ENCODE measurements at places on chromosomes 11 and 22. TPM values are rescaled to one million over a fixed set of nuclear protein-coding genes. Genes with fewer than 3 reads are reported as not detected.

Gene LRRN4CL
- 0.16 TPM for total RNA-seq

Gene CECR2
- 1.1 TPM for total RNA-seq

Gene ISX
- not detected for total RNA-seq

- no peaks in the 10 kb centered on the region for H3K36me3 ChIP-seq
- DNase-seq: no peak
- no peak overlapping the region for H3K27ac ChIP-seq
- no peak overlapping the region for H3K4me3 ChIP-seq
- no peaks in the 10 kb centered on the region for H3K4me1 ChIP-seq
Observed at GRCh38 chr11:34274712-34275398, 83.0 kb downstream of the ABTB2 start.

Gene E2F8
- 0.12 TPM for total RNA-seq

- H3K27me3 ChIP-seq: peaks cover 11% of the 10 kb centered on the region
- no peak overlapping the region for H3K27ac ChIP-seq
- DNase-seq: no peak
- H3K36me3 ChIP-seq: no peaks in the 10 kb centered on the region
- no peak overlapping the region for H3K4me3 ChIP-seq
Observed at GRCh38 chr11:125799808-125800207, 11.9 kb downstream of the PATE3 start.

DNA sequence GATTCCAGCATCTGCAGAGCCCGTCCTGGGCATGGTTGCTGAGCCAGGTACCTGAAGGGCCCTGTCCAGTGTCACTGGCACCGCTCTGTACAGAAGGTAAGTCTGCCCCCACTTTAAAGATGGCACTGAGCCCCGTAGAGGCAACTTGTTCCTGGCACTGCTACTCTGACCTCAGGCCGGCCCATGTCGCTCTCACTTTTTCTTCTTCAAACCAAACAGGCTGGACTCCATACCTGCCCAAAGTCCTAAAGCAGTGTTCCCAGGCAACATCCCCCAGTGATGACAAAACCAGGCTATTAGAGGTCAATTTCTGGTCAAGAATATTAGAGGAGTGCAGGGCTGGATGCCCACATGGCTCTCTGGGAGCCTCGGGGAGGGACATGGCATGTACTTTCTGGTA is 46.6 kb upstream of the TTLL12 start:
- H3K27me3 ChIP-seq: peaks cover 45% of the 10 kb centered on the region
- H3K4me3 ChIP-seq: no peak overlapping the region
- H3K4me1 ChIP-seq: peaks cover 9% of the 10 kb centered on the region
- DNase-seq: no peak
- no peaks in the 10 kb centered on the region for H3K36me3 ChIP-seq
- H3K27ac ChIP-seq: no peak overlapping the region

DNA sequence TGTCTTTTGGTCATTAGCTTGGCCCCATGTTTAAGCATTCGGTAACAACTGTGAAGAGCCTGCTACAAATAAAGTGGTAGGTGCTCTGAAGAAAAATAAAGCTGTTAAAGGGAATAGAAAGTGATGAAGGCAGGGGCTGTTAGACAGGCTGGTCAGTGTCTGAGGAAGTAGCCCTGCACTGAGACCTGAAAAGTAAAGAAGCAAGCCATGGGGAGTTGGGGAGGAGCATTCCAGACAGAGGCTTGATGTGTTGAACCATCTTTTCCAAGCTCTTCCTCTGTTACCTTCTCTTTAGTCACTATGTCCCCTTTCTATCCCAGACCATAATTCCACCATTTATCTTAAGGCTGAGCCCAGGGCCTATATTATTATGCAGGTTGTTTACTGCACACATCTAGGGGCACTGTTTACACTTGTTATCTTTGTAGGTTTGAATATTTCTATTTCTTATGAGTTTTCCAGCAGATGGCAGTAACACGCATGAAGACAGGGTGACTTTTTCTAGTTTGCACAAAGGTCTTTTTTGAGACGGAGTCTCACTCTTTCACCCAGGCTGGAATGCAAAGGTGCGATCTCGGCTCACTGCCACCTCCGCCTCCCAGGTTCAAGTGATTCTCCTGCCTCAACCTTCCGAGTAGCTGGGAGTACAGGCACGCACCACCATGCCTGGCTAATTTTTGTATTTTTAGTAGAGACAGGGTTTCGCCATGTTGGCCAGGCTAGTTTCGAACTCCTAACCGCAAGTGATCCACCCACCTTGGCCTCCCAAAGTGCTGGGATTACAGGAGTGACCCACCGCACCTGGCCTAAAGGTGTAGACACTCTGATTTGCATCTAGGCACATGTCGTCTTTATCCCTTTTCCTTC is 23.0 kb downstream of the ZFTA start:
- H3K27me3 ChIP-seq: no peaks in the 10 kb centered on the region
- no peaks in the 10 kb centered on the region for H3K4me1 ChIP-seq
- DNase-seq: no peak
- H3K36me3 ChIP-seq: no peaks in the 10 kb centered on the region

Gene OR10A2
- not detected for total RNA-seq

- DNase-seq: no peak
- no peak overlapping the region for H3K27ac ChIP-seq
- no peaks in the 10 kb centered on the region for H3K27me3 ChIP-seq
- no peaks in the 10 kb centered on the region for H3K4me1 ChIP-seq
Observed at GRCh38 chr22:46087816-46088277, 62.5 kb upstream of the PPARA start.

DNA sequence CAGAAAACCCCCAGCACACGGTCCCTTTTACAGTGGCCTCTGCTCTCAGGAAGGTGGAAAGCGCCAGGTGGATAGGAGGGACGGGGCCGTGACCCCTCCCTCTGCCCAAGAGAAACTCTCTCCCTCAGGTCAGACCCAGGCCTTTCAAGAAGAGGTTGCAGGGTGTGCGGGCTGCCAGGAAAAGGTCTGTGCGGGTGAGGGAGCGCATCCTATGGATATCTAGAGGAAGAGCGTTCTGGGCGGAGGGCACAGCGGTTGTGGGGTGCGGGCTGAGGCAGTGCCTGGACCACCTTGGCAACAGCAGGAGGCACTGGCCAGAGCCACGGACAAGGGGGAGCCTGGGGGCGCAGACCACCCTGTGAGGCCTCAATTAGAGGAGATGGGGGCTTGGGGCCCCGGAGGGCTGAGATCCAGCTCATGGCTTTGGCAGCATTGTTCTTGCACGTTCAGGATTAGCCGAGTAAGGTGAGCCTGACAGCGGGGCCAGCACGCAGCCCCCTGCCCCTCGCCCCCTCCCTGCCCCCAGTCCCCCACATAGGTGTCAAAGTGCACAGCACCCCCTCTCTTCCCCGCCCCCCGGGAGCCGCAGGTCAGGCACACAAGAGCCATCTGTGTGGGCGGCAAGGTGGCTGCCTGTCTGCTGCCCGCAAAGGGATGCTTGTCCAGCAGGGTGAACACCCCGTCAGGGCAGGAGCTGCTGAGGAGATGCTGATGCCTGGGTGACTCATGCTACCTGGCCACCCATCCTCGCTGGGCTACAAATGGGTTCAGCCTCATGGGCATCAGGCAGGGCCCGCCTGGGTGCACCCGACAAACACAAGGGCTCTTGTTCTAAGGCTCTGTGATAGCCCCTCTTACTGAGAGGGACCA is 92.8 kb upstream of the KCNQ1OT1 start:
- no peak overlapping the region for H3K4me3 ChIP-seq
- peaks cover 13% of the 10 kb centered on the region for H3K4me1 ChIP-seq
- H3K36me3 ChIP-seq: no peaks in the 10 kb centered on the region

Gene IGF2
- total RNA-seq: 0.37 TPM

DNA sequence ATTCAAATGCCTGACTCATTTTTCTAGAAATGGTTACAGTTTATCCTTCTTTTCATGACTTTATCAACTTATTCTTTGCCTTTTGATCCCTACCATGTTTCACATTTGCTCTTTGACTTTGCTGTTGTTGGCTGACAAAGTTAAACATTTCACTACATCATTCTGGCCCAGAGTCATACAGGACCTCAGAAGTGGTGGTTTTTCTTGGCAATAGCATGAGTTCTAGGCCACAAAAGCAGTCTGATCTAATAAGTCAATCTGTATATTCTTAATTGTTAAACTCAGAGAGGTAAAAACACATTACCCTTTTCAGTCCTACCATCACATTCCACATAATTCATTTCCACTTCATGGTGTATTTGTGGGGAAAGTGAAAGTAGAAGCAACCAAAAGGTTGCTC is 763.2 kb upstream of the TENM4 start:
- H3K27me3 ChIP-seq: no peaks in the 10 kb centered on the region
- no peak overlapping the region for H3K4me3 ChIP-seq
- H3K4me1 ChIP-seq: no peaks in the 10 kb centered on the region
- no peak for DNase-seq
- no peak overlapping the region for H3K27ac ChIP-seq

- peak overlapping the region; percentile 16 for H3K4me3 ChIP-seq
- DNase-seq: no peak
- H3K36me3 ChIP-seq: no peaks in the 10 kb centered on the region
- peaks cover 27% of the 10 kb centered on the region for H3K4me1 ChIP-seq
Observed at GRCh38 chr11:61090982-61091372, 11.3 kb upstream of the CD5 start.

Gene CTNND1
- 8.3 TPM for total RNA-seq

GRCh38 chr11:75449776-75450175 is 16.8 kb upstream of the KLHL35 start:
- H3K27ac ChIP-seq: no peak overlapping the region
- no peak overlapping the region for H3K4me3 ChIP-seq
- H3K4me1 ChIP-seq: peaks cover 3% of the 10 kb centered on the region
- peaks cover 4% of the 10 kb centered on the region for H3K27me3 ChIP-seq
- H3K36me3 ChIP-seq: peaks cover 6% of the 10 kb centered on the region
- DNase-seq: no peak

GRCh38 chr11:120717623-120718022 is 206.1 kb downstream of the GRIK4 start:
- H3K36me3 ChIP-seq: no peaks in the 10 kb centered on the region
- DNase-seq: no peak
- no peaks in the 10 kb centered on the region for H3K4me1 ChIP-seq
- no peak overlapping the region for H3K4me3 ChIP-seq

Gene FAM180B
- not detected for total RNA-seq

- no peaks in the 10 kb centered on the region for H3K27me3 ChIP-seq
- H3K4me1 ChIP-seq: no peaks in the 10 kb centered on the region
- no peak overlapping the region for H3K4me3 ChIP-seq
Observed at GRCh38 chr11:116432301-116432700, 340.5 kb downstream of the BUD13 start.

DNA sequence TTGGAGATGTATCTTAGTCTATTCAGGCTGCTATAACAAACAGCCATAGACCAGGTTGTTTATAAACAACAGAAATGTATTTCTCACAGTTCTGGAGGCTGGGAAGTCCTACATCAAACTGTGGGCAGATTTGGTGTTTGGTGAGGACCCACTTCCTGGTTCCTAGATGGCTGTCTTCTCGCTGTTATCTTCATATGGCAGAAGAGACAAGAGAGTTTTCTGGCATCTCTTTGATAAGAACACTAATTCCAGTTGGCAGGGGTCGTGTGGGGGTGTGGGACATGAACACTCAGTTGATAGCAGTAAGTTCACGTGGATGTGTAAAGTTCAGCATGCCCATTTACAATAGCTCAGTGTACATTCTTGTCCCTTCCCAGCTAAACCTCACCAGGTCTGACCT is 41.3 kb upstream of the HMGXB4 start:
- H3K36me3 ChIP-seq: no peaks in the 10 kb centered on the region
- no peak overlapping the region for H3K27ac ChIP-seq
- peaks cover 17% of the 10 kb centered on the region for H3K27me3 ChIP-seq
- no peaks in the 10 kb centered on the region for H3K4me1 ChIP-seq
- DNase-seq: no peak

DNA sequence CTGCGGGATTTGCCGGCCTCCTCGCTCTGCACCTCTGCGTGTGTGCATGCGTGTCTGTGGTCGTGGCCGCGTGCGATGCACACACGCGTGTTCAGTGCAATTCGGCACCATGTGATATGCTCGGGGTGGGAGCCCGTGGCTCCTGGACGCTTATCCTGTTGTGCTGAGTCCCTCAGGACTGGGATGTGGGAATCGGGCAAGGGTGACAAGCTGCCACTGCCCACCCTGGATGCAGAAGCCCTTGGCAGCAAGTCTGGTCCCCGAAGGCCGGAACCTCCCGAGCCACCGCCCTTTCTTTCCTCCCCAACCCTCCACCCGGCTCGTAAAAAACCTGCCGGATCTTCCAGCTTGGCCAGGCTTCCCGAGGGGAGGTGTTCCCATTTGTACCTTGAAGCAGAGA is 128.2 kb downstream of the PHF21B start:
- no peak overlapping the region for H3K27ac ChIP-seq
- H3K27me3 ChIP-seq: no peaks in the 10 kb centered on the region
- DNase-seq: no peak
- H3K4me3 ChIP-seq: no peak overlapping the region
- no peaks in the 10 kb centered on the region for H3K36me3 ChIP-seq

Gene YPEL1
- 8.2 TPM for total RNA-seq

GRCh38 chr11:22828373-22828772 is 1.2 kb downstream of the SVIP start:
- H3K36me3 ChIP-seq: peaks cover 1% of the 10 kb centered on the region
- DNase-seq: no peak
- no peaks in the 10 kb centered on the region for H3K27me3 ChIP-seq
- peaks cover 3% of the 10 kb centered on the region for H3K4me1 ChIP-seq
- H3K27ac ChIP-seq: no peak overlapping the region
- H3K4me3 ChIP-seq: no peak overlapping the region

Gene CALCA
- not detected for total RNA-seq

- no peaks in the 10 kb centered on the region for H3K36me3 ChIP-seq
- no peak overlapping the region for H3K4me3 ChIP-seq
- no peak for DNase-seq
- no peak overlapping the region for H3K27ac ChIP-seq
- no peaks in the 10 kb centered on the region for H3K27me3 ChIP-seq
Observed at GRCh38 chr11:16239141-16240105, 116.9 kb downstream of the SOX6 start.

Gene TESMIN
- 7.1 TPM for total RNA-seq

Gene ACRV1
- total RNA-seq: not detected

- no peak overlapping the region for H3K27ac ChIP-seq
- H3K4me1 ChIP-seq: no peaks in the 10 kb centered on the region
- no peaks in the 10 kb centered on the region for H3K36me3 ChIP-seq
- no peak for DNase-seq
Observed at GRCh38 chr11:69807106-69807815, 12.0 kb downstream of the FGF3 start.

Gene FIBIN
- total RNA-seq: not detected

Gene OTOG
- total RNA-seq: not detected

- peaks cover 36% of the 10 kb centered on the region for H3K27me3 ChIP-seq
- no peaks in the 10 kb centered on the region for H3K4me1 ChIP-seq
- DNase-seq: no peak
- H3K36me3 ChIP-seq: no peaks in the 10 kb centered on the region
- H3K4me3 ChIP-seq: no peak overlapping the region
- H3K27ac ChIP-seq: no peak overlapping the region
Observed at GRCh38 chr11:70510571-70510970, 112.2 kb downstream of the CTTN start.
